Cardiac muscle cell (in vitro differentiated cells and primary cell): ENCODE measurements at places on chromosomes 6 and 20.

GRCh38 chr6:35295036-35295435 is 2.6 kb upstream of the DEF6 start:
- peaks cover 5% of the 10 kb centered on the region for H3K4me1 ChIP-seq
- H3K36me3 ChIP-seq: peaks cover 19% of the 10 kb centered on the region
- no peaks in the 10 kb centered on the region for H3K27me3 ChIP-seq
- no peak for DNase-seq

DNA sequence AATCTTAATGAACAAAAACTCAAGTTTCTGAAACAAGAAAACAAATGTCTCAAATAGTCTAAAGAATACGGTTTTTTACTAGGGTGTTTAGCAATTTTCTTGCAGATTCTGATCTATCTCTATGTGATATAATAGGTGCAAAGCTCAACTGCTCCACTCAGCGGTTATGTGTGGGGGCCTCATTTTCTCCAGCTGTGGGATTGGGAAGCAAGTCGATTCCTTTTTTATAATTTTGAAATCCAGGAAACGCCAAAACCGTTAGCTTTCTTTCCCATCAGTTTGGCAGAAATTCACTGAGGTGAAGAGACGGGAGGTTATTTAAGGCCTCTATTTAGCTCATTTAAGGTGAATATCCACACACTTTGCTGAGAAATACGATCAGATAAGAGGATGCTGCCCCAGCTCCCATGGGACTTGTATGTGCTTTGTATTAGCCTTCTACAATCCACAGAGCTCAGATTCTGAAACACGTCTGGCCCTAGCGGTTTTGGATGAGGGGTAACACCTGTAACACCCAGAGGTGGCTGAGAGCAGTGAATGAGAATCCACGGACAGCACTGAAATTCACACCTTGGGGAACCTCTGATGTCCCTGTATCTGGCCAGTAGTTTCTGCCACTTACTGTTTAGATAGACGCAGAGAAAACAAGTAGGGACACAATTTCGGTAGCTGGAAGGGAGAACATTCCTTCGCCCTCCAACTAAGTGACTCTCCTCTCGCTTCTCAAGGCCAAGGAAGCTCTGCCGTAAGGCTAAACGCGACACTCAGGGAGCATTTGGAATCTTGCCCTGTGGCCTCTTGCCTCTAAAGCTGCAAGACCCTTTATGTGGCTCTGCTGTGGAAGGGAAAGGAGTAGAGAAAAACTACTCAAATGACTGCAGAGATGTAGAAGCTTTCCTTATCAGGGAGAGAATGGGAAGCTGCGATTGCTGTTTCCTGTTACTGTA is 6.5 kb upstream of the BCAS4 start:
- peaks cover 15% of the 10 kb centered on the region for H3K4me1 ChIP-seq
- no peaks in the 10 kb centered on the region for H3K27me3 ChIP-seq
- no peaks in the 10 kb centered on the region for H3K36me3 ChIP-seq
- H3K4me3 ChIP-seq: no peak overlapping the region
- DNase-seq: peak; percentile 88
- H3K27ac ChIP-seq: peak overlapping the region; percentile 10

GRCh38 chr20:36465109-36466080 is 75.9 kb upstream of the MYL9 start:
- H3K36me3 ChIP-seq: no peaks in the 10 kb centered on the region
- no peak for DNase-seq
- H3K4me3 ChIP-seq: no peak overlapping the region
- H3K27ac ChIP-seq: peak overlapping the region; percentile 11
- peaks cover 19% of the 10 kb centered on the region for H3K4me1 ChIP-seq

DNA sequence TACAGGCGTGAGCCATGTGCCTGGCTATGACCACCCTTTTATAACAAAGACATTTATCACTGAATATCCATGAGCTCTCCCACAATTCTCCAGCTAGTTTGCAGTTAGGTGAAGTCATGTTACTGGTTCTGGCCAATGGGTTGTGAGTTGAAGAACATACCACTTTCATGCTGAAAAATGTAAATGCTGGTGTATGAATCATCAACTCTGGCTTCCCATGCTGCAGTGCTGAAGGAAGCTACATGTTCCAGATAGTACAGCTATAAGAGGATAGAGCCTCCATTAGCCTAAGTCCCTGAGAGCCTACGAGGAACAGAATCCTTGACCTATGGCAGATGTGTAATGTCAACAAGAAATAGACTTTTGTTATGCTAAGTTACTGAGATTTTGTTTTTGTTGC is 180.4 kb downstream of the BTBD9 start:
- no peak for DNase-seq
- H3K27me3 ChIP-seq: no peaks in the 10 kb centered on the region
- H3K4me3 ChIP-seq: no peak overlapping the region
- no peak overlapping the region for H3K27ac ChIP-seq
- no peaks in the 10 kb centered on the region for H3K36me3 ChIP-seq
- no peaks in the 10 kb centered on the region for H3K4me1 ChIP-seq

DNA sequence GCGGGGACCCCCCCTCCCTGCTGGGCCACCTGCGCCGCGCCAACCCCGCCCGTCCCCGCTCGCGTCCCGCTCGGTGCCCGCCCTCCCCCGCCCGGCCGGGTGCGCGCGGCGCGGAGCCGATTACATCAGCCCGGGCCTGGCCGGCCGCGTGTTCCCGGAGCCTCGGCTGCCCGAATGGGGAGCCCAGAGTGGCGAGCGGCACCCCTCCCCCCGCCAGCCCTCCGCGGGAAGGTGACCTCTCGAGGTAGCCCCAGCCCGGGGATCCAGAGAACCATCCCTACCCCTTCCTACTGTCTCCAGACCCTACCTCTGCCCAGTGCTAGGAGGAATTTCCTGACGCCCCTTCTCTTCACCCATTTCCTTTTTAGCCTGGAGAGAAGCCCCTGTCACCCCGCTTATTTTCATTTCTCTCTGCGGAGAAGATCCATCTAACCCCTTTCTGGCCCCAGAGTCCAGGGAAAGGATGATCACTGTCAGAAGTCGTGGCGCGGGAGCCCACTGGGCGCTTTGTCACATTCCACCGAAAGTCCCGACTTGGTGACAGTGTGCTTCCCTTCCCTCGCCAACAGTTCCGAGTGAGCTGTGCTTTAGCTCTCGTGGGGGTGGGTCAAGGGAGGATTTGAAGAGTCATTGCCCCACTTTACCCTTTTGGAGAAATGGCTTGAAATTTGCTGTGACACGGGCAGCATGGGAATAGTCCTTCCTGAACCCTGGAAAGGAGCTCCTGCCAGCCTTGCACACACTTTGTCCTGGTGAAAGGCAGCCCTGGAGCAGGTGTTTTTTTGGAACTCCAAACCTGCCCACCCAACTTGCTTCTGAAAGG is 2.1 kb downstream of the VEGFA start:
- peaks cover 14% of the 10 kb centered on the region for H3K36me3 ChIP-seq
- H3K27ac ChIP-seq: peak overlapping the region; percentile 90
- H3K4me3 ChIP-seq: peak overlapping the region; percentile 98
- H3K4me1 ChIP-seq: peaks cover 13% of the 10 kb centered on the region
- no peaks in the 10 kb centered on the region for H3K27me3 ChIP-seq

DNA sequence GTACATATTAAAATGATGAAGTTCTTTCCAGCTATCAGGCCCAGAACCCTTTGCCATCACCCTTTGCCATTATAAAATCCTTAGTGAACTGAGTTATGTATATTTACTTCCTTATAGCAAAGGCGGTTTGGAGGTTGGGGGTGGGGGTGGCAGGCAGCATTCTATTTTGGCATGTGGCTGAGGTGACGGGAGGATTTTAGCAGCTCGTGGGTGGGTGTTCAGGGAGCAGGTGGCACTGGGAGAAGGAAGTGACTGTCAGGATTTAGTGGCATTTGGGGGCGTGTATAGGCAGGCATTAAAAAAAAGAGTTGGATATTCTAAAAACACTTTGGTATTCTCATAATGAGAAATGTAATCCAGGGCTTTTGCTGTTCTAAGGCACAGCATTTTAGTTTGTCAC is 150.7 kb downstream of the RIMS1 start:
- no peak overlapping the region for H3K27ac ChIP-seq
- H3K27me3 ChIP-seq: no peaks in the 10 kb centered on the region
- H3K4me1 ChIP-seq: no peaks in the 10 kb centered on the region
- no peaks in the 10 kb centered on the region for H3K36me3 ChIP-seq
- no peak for DNase-seq

GRCh38 chr20:41017448-41018042 is 11.1 kb upstream of the TOP1 start:
- DNase-seq: no peak
- H3K36me3 ChIP-seq: no peaks in the 10 kb centered on the region
- H3K4me3 ChIP-seq: no peak overlapping the region

- no peaks in the 10 kb centered on the region for H3K27me3 ChIP-seq
- no peak overlapping the region for H3K4me3 ChIP-seq
- peaks cover 5% of the 10 kb centered on the region for H3K4me1 ChIP-seq
- DNase-seq: no peak
Measured at GRCh38 chr6:89298680-89299465, 16.2 kb downstream of the GABRR2 start.

DNA sequence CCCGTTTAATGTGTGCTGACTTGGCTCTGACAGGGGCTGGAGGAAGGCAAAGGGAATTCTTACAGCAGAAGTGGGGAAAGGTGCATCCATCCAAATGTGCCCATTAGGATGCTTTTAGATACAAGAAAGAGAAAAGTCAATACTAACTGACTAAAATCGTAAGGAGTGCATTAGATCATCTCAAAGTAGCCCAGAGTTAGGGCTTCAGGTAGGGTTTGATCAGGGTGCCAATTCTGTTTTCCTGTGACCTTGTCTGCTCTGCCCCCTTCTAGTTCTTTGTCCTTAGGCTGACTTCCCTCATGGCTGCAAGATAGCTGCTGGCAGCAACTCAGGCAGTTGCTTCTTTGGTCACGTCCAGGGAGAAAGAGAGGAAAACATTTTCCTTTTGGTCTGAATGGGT is 240.8 kb downstream of the CDC5L start:
- H3K27me3 ChIP-seq: no peaks in the 10 kb centered on the region
- no peak overlapping the region for H3K4me3 ChIP-seq
- H3K4me1 ChIP-seq: peaks cover 16% of the 10 kb centered on the region

DNA sequence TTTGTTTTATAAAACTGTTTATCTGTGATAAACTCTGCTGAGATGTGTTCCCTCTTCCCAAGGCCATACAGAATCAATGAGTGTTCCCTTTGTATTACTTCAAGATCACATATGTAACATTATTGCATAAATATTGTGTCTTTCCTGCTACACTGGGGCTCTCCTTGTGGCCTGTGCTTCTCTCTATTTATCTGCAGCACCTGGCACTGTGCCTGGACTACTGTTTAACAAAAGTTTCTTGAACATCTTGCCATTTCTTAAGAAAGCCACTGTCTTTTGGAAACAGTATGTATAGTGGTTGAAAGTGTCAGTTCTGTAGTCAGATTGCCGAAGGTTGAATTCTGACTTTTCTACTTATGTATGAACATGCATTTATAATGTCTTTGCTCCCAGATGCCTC is 169.0 kb upstream of the SCGN start:
- no peak overlapping the region for H3K27ac ChIP-seq
- H3K36me3 ChIP-seq: peaks cover 4% of the 10 kb centered on the region
- peaks cover 32% of the 10 kb centered on the region for H3K4me1 ChIP-seq
- no peak overlapping the region for H3K4me3 ChIP-seq
- no peaks in the 10 kb centered on the region for H3K27me3 ChIP-seq

- H3K36me3 ChIP-seq: no peaks in the 10 kb centered on the region
- no peaks in the 10 kb centered on the region for H3K27me3 ChIP-seq
- DNase-seq: no peak
- no peak overlapping the region for H3K4me3 ChIP-seq
- no peak overlapping the region for H3K27ac ChIP-seq
Measured at GRCh38 chr6:89216411-89216810, 747 bp downstream of the GABRR1 start.

GRCh38 chr6:157535340-157536222 is 154.6 kb downstream of the ZDHHC14 start:
- no peak overlapping the region for H3K27ac ChIP-seq
- no peak overlapping the region for H3K4me3 ChIP-seq
- DNase-seq: peak; percentile 65
- H3K36me3 ChIP-seq: no peaks in the 10 kb centered on the region

DNA sequence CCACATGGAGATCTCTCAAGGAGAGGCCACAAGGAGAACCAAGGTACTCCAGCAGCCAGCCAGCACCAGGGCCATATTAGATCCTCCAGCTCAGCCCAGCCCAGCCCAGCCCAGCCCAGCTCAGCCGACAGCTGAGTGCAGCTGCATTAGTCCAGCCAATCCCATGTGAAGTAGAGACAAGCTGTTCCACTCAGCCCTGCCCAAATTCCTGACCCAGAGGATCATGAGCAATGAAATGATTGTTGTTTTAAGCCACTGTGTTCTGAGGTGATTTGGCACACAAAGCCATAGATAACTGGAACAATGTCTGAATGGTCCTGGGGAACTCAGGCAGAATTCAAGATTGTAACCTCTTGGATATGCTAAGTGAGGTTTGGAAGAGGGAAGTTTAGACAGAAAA is 59.5 kb upstream of the BMP2 start:
- H3K27me3 ChIP-seq: no peaks in the 10 kb centered on the region
- no peak for DNase-seq
- H3K36me3 ChIP-seq: no peaks in the 10 kb centered on the region
- no peak overlapping the region for H3K27ac ChIP-seq
- H3K4me1 ChIP-seq: peaks cover 52% of the 10 kb centered on the region
- no peak overlapping the region for H3K4me3 ChIP-seq

DNA sequence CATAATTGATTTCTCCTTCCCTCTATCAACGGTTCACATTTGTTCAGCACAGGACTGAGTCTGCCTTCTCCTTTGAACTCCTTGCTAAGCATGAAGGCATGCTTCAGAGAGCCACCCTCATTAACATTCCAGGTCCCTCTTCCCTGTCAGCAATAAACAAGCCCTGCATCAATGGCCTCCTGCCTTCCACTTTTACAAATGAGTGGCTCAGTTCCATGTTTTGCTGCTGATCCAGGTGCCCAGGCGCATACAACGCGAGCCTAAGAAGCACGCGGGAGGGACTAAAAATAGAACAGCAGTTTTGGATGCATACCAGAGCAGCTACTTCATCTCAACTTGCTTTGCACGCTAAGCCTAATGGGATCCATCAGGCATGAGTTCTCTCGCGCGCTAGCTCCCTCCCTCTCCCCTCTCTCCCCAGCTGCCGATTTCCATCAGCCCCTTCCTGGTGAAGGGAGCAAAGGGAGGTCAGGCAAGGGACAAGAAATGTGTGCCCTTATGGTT is 53.4 kb downstream of the TRAF3IP2 start:
- H3K27ac ChIP-seq: peak overlapping the region; percentile 98
- no peaks in the 10 kb centered on the region for H3K27me3 ChIP-seq
- peaks cover 42% of the 10 kb centered on the region for H3K4me1 ChIP-seq
- H3K36me3 ChIP-seq: no peaks in the 10 kb centered on the region
- peak; percentile 95 for DNase-seq

DNA sequence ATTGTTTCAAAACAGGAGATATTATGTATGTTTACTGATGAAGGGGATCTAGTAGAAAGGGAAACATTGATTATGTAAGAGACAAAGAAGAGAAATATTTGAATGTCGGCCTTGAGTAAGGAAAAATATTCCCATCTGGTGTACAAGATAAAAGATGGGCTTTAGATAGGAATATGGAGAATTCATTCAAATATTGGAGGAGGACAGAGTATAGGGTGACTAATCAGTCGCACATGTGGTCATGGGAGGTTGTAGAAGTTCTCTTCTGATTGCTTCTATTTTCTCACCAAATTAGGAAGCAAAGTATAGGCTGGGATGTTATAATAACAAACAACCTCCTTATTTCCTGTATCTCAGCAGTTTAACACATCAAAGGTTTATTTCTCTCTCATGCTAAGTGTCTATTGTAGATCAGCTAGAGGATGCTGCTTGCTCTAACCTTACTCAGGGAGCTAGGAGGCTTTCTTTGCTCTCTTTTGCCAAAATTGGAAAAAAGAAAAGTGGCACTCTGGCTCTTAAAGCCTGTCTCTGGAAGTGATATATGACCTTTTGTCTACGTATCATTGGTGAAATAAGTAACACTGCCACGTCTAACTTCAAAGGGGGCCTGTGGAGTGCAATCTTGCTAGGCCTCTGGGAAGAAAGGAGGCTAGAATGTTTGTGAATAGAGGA is 1.2 kb upstream of the HDDC2 start:
- no peak overlapping the region for H3K27ac ChIP-seq
- peaks cover 20% of the 10 kb centered on the region for H3K4me1 ChIP-seq
- peaks cover 8% of the 10 kb centered on the region for H3K36me3 ChIP-seq
- no peak overlapping the region for H3K4me3 ChIP-seq
